Stomach (tissue), 19 donors: ENCODE measurements at places on chromosomes 2 and 18. TPM values are rescaled to one million over a fixed set of nuclear protein-coding genes. Genes with fewer than 3 reads are reported as not detected.

- H3K36me3 ChIP-seq, result peaks cover 2% of the 10 kb centered on the region
- no peak overlapping the region for H3K4me3 ChIP-seq
- H3K27ac ChIP-seq, result peak overlapping the region; percentile 36
- peak; percentile 92 for DNase-seq
Observed at GRCh38 chr2:113138428-113139322, 11.3 kb downstream of the IL1RN start.

DNA sequence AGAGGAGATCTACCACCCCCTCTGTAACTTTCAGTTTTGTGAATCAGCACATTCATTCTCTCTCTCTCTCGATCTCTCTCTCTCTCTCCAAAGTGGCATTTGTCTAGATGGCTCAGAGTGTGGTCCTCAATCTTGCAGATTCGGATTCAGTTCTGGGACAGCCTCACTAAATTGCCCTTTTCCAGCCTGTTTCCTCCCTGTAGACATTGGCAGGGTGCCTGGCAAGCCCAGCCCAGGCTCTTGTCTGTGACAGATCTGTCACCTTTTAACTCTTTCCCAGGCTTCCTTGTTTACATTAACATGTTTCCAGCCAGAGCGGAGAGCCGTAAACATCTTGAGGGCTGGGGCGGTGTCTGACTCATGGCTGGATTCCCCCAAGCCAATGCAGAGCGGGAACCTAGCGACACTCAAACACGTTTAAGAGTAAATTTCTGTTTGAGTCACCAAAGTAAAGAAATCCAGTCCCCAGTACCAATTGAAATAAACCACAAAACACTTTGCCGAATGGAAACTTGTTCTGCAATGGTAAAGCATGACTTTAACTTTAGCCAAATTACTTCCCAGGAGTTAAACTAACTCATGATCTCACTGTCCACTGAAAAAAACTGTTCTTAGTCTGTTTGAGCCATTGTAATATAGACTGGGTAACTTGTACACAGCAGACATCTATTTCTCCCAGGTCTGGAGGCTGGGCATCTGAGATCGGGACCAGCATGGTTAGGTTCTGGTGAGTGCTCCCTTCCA lies 6.6 kb upstream of the CYP27C1 start:
- H3K4me1 ChIP-seq, result peaks cover 9% of the 10 kb centered on the region
- H3K27me3 ChIP-seq, result no peaks in the 10 kb centered on the region
- no peak overlapping the region for H3K27ac ChIP-seq
- no peaks in the 10 kb centered on the region for H3K36me3 ChIP-seq
- no peak overlapping the region for H3K4me3 ChIP-seq

GRCh38 chr2:231399853-231400680 lies 4.6 kb downstream of the B3GNT7 start:
- no peak overlapping the region for H3K27ac ChIP-seq
- H3K4me1 ChIP-seq, result peaks cover 27% of the 10 kb centered on the region
- peak; percentile 60 for DNase-seq
- H3K4me3 ChIP-seq, result no peak overlapping the region
- H3K36me3 ChIP-seq, result peaks cover 15% of the 10 kb centered on the region

GRCh38 chr2:55268288-55268906 lies 634 bp downstream of the MTIF2 start:
- peak overlapping the region; percentile 55 for H3K4me3 ChIP-seq
- no peaks in the 10 kb centered on the region for H3K27me3 ChIP-seq
- H3K27ac ChIP-seq, result peak overlapping the region; percentile 88
- peaks cover 34% of the 10 kb centered on the region for H3K36me3 ChIP-seq

GRCh38 chr2:161131074-161131680 lies 29.1 kb upstream of the TANK start:
- peaks cover 19% of the 10 kb centered on the region for H3K4me1 ChIP-seq
- DNase-seq, result no peak
- H3K27me3 ChIP-seq, result no peaks in the 10 kb centered on the region
- no peak overlapping the region for H3K27ac ChIP-seq
- no peaks in the 10 kb centered on the region for H3K36me3 ChIP-seq

- no peak for DNase-seq
- no peaks in the 10 kb centered on the region for H3K27me3 ChIP-seq
- H3K4me3 ChIP-seq, result no peak overlapping the region
- no peaks in the 10 kb centered on the region for H3K36me3 ChIP-seq
Observed at GRCh38 chr2:9214873-9215272, 8.3 kb downstream of the ASAP2 start.

GRCh38 chr2:165901620-165902298 lies 51.8 kb downstream of the TTC21B start:
- H3K36me3 ChIP-seq, result peaks cover 18% of the 10 kb centered on the region
- no peak overlapping the region for H3K4me3 ChIP-seq
- H3K27me3 ChIP-seq, result no peaks in the 10 kb centered on the region
- no peak for DNase-seq

GRCh38 chr18:25164848-25165811 lies 186.8 kb downstream of the ZNF521 start:
- H3K27me3 ChIP-seq, result no peaks in the 10 kb centered on the region
- H3K27ac ChIP-seq, result no peak overlapping the region
- H3K4me1 ChIP-seq, result peaks cover 20% of the 10 kb centered on the region
- H3K36me3 ChIP-seq, result no peaks in the 10 kb centered on the region
- DNase-seq, result peak; percentile 44

DNA sequence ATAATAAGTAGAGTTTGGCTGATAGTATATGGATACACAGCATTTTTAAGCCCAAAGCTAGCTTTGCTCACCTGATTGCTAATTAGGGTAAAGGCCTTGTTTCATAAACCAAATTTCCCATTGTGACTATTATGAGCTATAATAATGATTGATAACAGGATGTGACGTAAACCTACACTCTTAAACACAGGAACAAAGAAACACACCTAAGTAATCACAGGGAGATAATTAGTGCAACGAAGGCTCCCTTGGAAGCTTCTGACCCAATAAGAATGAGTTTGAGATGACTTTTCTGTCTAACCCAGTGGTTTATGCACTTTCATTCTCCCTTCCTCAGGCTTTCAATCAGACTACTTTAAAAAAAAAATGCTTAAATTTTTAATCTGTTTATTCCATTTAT lies 683.2 kb downstream of the SATB2 start:
- no peaks in the 10 kb centered on the region for H3K36me3 ChIP-seq
- no peak overlapping the region for H3K27ac ChIP-seq
- H3K4me1 ChIP-seq, result no peaks in the 10 kb centered on the region
- DNase-seq, result no peak
- H3K4me3 ChIP-seq, result no peak overlapping the region

DNA sequence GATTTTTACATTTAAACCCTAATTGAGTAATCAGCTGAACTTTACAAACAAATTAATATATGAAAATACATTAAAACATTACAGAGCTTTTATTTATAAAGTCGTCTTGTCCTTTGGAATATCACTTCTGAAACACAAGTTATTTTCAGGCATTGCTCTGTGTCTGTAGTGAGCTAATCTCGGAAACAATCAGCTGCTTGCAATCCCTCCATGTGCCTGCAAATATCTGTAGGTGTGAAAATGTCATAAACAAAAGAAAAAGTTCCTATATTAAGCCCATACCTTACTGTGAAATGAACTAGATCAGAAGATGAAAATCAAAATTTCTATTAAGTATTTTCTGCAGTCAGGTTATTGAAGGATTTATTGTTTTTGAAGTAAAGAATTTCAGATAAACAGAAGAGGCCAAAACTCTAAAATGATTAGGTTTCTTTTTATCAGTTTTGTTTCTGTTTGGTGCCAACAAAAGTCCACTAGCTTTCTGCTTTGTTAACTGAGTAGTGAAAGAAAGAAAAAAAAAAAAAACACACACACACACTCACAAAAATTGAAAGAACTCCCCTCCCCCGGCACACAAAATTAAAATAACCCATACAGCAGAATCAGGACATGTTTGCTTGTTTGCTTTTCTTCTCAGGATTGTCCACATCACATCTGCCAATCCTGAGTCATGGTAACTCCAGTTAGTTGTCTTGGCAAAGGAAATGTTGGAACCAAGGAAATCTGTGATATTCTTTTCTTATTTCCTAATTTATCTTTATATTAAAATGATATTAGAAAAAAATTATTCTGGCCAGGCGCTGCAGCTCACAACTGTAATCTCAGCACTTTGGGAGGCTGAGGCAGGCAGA lies 627.0 kb upstream of the SLC39A10 start:
- no peaks in the 10 kb centered on the region for H3K27me3 ChIP-seq
- no peak overlapping the region for H3K27ac ChIP-seq
- DNase-seq, result no peak
- no peak overlapping the region for H3K4me3 ChIP-seq
- H3K36me3 ChIP-seq, result no peaks in the 10 kb centered on the region

DNA sequence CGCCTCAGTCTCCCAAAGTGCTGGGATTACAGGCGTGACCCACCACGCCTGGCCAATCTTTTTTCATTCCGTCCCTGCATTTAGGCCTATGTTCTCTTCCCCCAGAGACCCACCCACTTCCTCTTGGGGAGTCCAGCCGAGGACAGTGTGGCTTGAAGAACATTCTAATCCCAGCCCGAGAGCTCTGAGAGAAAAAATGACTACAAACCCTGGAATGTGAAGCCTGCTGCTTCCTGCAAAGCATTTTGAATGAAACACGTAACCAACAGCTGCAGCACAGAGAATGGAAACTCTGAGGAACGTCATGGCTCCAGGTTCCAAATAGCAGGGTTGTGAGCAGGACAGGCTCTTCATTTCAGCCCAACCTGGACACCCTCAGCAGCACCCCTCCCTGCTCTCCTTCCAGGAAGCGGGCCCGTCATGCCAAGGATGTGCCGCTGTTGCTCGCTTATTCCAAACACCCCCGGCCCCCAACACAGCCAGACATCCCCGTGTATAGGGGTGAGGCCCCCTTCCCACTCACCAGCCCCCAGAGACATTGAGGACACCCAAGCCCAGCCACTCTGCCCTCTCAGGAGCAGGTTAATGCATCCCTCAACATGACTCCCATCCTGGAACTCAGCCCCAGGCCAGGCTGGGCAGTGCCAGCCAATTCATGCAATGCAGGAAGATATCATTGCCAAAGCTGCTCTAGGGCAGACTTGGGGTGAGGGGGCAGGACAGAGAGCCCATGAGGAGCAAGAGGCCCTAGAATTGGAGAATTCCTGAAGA lies 139.8 kb downstream of the ZFP36L2 start:
- no peaks in the 10 kb centered on the region for H3K36me3 ChIP-seq
- peak; percentile 94 for DNase-seq
- peaks cover 61% of the 10 kb centered on the region for H3K4me1 ChIP-seq
- H3K4me3 ChIP-seq, result no peak overlapping the region
- peak overlapping the region; percentile 90 for H3K27ac ChIP-seq

DNA sequence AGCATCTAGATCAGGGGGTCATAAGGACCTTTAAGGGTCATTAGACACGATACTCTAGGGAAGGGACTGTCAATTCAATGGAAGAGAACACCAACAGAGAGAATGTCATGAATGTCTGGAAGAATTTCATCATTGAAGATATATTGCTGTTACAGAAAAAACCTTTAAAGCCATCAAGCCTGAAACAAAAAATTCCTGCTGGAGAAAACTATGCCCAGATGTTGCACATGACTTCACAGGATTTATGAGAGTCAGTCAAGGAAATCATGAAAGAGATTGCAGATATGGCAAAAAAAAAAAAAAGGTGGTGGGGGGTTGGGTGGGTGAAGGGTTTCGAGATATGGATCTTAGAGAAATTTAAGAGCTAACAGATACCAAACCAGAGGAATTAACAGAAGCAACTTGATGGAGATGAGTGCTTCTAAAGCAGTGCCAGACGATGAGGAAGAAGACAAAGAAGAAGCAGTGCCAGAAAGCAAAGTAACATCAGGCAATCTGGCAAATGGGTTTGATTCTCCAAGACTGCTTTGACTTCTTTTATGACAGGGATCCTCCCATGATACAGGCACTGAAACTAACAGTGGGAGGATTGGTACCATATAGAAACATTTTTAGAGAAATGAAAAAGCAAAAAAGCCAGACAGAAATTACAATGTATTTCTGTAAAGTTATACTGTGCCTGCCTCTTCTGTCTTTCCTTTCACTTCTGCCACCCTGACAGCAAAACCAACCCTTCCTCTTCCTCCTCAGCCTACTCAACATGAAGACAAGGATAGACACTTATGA lies 28.5 kb downstream of the MAP4K3 start:
- peaks cover 94% of the 10 kb centered on the region for H3K4me1 ChIP-seq
- H3K36me3 ChIP-seq, result no peaks in the 10 kb centered on the region

DNA sequence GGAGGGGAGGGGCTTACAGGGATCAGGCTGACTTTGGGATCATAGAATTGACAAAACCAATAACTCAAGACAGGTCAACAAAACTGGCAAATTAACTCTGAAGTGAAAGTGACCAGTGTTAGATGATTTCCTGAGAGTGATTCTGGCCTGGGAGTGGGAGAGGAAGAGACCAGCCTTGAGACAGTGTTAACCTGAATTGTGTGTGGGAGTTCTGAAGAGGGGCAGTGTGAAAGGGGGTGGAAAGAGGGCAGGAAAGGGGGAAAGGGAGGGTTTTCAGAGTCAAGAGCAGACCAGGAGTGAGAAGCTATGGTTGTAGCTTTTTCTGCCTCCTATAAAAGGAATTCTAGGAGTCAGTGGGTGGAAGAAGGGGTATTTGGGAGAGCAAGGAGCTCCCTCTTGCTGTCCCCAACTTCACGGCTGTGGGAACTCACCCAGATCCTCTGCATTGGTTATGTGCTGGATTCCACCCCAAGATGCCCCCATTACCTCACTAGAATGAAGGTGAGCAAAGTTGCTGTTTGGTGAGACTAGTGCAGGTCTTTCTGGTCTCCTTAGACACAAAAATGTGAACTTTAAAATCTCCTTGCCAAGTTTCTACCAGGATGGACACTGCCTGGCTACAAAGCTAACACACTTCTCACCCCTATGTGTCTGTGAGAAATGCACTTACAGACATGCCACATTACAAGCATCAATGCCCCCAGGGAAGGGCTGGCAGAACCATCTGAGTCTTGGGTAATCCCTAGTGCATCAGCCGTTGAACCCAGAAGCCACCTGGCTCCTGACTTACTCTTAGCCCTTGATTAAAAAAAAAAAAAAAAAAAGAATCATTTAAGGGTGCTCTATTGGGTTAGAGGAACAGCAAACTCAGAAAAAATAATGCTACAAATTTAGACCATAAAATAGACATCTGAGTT lies 61.6 kb downstream of the BMP10 start:
- no peaks in the 10 kb centered on the region for H3K4me1 ChIP-seq
- no peaks in the 10 kb centered on the region for H3K27me3 ChIP-seq
- peaks cover 38% of the 10 kb centered on the region for H3K36me3 ChIP-seq
- no peak for DNase-seq

GRCh38 chr18:4450065-4450658 lies 4.9 kb downstream of the DLGAP1 start:
- H3K4me3 ChIP-seq, result no peak overlapping the region
- DNase-seq, result peak; percentile 18
- no peaks in the 10 kb centered on the region for H3K36me3 ChIP-seq
- peaks cover 16% of the 10 kb centered on the region for H3K4me1 ChIP-seq
- H3K27ac ChIP-seq, result no peak overlapping the region

TGFA gene
- total RNA-seq, result 14.2 TPM

RAB6C gene
- not detected for total RNA-seq

ABCA12 gene
- not detected for total RNA-seq

PDCD1 gene
- not detected for total RNA-seq

SP110 gene
- 40.4 TPM for total RNA-seq

INHBB gene
- 7.2 TPM for total RNA-seq

IL1A gene
- not detected for total RNA-seq
